ENCODE measurements at places on chromosomes 11 and 22. TPM values are rescaled to one million over a fixed set of nuclear protein-coding genes. Genes with fewer than 3 reads are reported as not detected.

MIOX gene
- total RNA-seq: 0.23 TPM

SMTNL1 gene
- total RNA-seq: not detected

RASSF7 gene
- 19.0 TPM for total RNA-seq

TYMP gene
- 44.6 TPM for total RNA-seq

SERPING1 gene
- total RNA-seq: 0.50 TPM

All from natural killer cell (primary cell).